ENCODE measurements at places on chromosomes 11 and 22.
A peak's percentile ranks its signal among the peaks of the same experiment; 100 is the strongest.

- ATAC-seq = no peak
These were observed 15.7 kb downstream of the FDX1 start for GRCh38 chr11:110445437-110445836.

DNA sequence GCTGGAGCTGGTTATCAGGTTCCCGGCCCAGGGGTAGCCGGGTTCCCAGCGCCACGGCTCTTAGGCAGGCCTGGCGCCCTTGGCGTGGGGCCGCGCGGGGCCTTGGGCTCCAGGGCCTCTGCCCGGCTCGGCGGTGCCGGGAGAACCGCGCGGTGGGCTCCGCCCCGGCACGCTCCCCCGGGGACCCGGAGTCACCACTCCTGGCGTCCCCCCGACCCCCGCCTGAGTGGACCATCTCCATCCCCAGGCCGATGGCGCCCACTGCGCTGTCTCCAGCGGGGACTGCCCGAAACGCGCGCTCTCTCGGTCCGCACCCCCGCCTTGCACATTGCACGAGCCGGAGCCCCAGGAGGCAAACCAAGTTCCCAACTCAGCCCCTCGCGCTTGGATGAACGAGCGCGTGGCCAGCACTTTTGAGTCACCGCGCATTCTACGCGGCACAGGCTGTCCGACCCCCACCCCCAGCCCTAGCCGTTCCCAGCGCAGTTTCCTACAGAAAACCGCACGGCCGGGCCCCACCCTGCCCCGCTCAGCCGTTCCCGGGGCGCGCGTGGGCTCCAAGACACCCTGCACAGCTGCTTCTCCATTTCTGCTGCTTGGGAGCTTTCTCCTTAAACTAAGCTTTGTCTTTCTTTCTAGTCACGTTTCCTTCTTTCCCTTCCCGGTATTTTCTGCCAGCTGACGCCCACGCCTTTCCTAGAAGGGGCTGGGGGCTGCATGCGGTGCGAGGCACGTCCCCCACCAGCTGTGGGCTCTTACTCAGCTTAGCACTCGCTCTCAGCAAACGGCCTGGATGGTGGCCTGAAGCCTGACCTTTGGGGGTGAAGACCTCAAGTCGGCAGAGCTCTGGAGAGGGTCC is 650 bp upstream of the CHID1 start:
- ATAC-seq = peak; percentile 29

DNA sequence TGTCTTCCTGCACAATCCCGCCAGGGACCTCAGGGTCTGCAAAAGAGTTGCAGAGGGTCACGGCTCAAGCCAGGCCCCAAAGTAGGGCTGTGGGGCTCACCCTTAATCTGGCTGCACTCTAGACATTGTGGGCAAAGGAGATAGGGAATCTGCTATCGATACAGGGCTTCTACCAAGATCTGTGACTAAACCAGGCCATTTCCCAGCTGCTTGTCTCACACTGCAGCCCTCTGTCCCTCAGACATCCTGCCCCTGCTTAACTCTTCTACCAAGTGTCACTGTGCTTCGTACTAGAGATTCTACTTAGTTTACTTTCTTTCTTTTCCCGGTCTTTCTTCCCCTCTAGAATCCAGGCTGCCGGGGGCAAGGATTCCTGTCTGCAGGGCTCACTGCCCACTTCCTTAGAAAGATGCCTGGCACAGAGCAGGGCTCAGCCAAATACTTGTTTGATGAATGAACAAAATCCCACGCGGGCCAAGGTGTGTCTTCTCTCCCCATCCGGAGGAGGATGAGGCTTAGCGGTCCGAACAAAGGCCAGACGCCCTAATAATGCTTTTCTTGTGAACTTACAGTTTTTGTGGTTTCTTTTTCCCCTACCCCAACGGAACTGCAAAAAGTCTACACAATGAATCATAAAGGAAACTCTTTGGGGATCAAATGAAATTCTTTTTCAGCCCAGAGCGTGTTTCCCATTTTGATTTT is 61.3 kb upstream of the ANO1 start:
- no peak for ATAC-seq

DNA sequence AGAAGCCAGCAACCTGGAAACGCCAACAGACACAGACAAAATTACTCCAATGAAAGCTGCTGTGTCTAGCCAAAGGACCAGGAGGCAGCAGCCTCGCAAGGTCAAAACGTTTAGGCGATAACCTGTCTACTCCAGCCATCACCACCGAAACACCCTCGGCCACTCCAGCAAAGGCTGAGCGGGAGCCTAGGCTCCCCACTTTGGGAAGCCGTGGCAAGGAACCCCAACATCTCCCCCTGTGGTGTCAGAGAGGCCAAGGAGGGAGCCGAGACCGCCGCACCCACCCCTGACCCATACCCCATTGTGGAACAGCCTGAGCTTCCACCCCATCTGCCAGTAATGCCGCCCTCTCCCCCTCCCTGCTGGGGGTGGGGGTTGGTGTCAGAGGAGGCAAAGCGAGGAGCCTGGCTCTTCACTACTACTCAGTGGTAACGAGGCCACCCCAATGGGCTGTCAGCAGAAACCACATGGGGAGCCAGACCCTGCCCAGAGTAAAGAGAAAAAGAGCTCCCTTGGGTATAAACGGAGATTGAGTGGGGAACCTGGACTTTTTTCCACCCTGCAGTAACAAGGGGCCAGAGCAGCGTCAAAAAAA is 33.9 kb upstream of the SEPTIN5 start:
- no peak for ATAC-seq

DNA sequence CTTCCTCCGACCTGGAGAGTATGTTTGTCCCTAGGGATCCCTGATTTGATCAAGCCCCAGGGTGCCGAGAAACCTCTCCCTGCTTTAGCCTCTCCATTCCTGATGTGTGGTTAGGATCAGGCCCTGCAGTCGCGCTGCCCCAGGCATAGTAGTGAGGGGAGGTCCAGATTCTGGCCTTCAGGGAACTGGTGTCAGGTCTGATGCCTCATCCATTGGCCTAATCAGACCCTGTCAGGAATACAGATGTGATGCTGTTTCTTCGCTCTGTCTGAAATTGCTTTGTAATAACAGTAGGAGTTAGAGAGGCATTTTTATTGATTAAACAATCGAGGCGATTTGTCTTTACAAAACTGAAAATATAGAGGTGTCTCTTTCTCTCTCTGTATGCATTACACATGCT is 75.2 kb downstream of the GRIK4 start:
- ATAC-seq = no peak

GRCh38 chr22:26576026-26576680 is 13.8 kb downstream of the TPST2 start:
- no peak for ATAC-seq

DNA sequence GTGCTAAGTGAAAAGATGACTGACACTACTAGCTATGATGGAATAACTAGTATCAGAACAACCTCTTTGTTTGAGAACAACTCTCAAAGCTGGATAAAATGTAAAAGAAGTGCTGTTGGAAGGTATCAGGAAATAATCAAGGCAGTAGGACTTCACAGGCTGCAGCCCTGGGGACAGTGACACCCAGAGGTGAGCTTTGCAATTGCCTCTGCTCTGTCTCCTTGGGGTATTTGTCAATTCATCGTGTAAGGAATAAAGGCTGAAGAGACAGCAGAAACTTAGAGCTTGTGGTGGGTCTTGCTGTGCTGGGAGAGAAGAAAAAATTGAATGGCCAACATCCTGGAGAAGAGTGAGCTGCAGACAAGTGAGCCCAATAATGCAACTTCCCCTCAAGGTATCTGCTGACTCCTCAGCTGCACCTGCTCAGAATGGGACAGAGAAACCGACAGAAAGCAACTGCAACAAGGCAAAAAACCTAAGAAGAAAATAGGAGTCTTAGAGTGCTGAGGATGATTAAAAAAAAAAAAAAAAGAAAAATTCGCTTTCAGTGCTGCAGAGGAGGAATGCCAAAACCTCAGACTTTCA is 141.1 kb downstream of the RCN1 start:
- no peak for ATAC-seq

- no peak for ATAC-seq
These were observed 64.9 kb downstream of the NAV2 start for GRCh38 chr11:19777377-19778102.

DNA sequence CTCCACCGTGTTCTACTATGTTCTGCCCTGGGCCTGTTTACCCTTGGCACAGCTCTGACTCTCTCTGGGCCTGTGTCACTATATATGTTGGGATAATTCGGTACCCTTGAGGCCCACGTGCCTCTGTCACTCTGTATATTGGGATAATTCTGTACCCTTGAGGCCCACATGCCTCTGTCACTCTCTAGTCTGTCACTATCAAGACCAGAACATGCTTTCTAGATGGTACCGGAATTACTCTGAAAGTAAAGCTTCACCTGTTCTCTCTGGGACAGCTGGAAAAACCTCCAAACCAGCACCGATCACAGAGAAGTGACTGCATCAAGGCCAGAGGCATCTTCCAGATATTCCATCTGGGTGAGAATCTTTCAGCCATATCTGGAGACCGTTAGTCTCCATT is 9.3 kb upstream of the FCHSD2 start:
- no peak for ATAC-seq

- peak; percentile 40 for ATAC-seq
These were observed 47.6 kb downstream of the ST3GAL4 start for GRCh38 chr11:126403022-126403581.

DNA sequence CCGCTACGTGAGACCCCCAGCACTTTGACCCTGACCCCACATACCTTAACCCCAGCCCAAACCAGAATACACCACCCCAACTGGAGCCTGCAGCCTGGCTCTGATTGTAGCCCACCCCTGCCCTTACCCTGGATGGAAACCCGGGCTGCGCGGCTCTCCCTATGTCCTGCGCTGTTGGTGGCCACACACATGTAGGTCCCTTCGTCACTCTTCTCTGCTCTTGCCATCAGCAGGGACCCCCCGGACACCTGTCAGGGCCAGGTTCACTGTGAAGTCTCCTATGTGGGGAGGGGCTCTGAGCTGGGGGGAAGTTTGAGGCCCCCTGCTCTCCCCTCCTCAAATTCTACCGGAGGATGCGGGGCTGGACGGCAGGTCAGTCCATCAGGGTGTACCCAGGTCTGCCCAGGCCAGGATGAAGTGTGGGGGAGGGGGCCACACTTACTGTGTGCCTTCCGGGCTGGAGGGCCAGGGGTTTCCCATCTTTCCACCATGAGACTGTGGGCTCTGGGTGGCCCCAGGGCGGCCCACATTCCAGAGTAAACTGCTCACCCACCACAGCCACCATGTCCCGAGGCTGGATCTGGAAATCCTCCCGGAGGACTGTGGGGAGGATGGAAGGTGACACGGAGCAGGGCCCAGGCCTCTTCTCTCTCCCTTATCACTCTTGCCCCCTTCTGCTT is 1.5 kb downstream of the ROBO4 start:
- no peak for ATAC-seq

- no peak for ATAC-seq
These were observed 935 bp downstream of the ZNF143 start for GRCh38 chr11:9461760-9462134.

All from gastroesophageal sphincter (tissue), 4 donors.